COLO829 (cell line): ENCODE measurements at places on chromosomes 13 and 19.

GRCh38 chr13:30141775-30142485 lies 165.4 kb downstream of the KATNAL1 start:
- DNase-seq = no peak

GRCh38 chr13:42356184-42356575 lies 84.2 kb downstream of the AKAP11 start:
- DNase-seq = no peak

- DNase-seq = peak; percentile 89
Measured at GRCh38 chr19:38684078-38684861, 36.8 kb downstream of the ACTN4 start.

- DNase-seq = no peak
Measured at GRCh38 chr13:98585398-98585754, 8.5 kb upstream of the STK24 start.

GRCh38 chr13:19852766-19853165 lies 10.7 kb downstream of the ZMYM5 start:
- no peak for DNase-seq
